ENCODE measurements at places on chromosomes 4 and X.

DNA sequence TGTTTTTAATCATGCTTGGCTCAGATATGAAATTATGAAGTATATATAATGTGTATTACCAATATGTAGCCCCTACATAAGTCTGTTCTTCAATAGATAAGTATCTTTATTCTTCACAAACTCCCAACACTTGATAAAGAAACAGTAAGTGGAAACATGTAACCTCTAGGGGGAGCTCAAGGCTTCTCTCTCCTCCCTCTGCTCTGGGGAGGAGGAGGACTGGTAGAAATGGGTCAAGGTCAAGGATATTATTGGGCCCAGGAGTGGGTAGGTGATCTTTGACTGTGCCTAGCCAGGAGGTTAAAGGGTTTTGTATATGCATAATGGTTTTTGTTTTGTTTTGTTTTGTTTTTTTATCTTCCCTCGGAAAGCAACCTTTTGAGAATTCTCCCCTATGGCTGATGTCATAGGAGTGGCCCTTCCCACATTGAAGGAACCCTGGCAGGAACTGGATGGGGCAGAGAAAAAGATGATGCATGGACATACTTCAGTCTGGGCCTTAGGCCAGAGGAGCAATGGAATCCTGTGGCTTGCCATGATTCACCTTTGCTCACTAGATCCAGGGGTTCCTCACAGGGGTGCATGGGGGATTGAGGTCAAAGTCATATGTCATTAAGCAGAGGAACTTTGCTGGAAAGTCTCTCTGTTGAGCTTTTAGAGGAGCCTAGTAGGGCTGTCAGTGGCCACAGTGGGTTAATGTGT is 460.3 kb downstream of the MID1IP1 start:
- no peak for DNase-seq

- no peak for DNase-seq
These were observed 6.9 kb upstream of the FGF16 start for GRCh38 chrX:77440330-77440729.

- no peak for DNase-seq
These were observed 1112.1 kb upstream of the PRKX start for GRCh38 chrX:4825550-4825949.

DNA sequence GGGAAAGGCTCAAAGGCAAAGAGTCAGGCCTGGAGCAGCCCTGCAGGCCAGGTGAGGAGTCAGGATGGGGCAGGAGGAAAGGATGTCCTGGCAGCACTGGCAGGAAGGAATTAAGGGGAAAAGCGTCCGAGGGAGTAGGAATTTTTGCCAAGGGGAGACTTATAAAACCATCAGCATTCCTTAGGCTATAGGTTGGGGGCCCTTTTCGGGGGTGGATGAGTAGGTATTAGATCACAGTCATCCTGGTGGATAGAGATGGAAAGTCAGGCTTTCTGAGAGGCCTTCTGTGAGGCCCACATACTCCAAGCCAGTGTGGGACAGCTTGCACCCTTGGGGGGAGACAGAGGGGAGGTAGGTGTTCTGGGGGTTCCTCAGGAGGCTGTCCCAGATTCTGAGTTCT is 12.3 kb downstream of the STARD8 start:
- DNase-seq: no peak

DNA sequence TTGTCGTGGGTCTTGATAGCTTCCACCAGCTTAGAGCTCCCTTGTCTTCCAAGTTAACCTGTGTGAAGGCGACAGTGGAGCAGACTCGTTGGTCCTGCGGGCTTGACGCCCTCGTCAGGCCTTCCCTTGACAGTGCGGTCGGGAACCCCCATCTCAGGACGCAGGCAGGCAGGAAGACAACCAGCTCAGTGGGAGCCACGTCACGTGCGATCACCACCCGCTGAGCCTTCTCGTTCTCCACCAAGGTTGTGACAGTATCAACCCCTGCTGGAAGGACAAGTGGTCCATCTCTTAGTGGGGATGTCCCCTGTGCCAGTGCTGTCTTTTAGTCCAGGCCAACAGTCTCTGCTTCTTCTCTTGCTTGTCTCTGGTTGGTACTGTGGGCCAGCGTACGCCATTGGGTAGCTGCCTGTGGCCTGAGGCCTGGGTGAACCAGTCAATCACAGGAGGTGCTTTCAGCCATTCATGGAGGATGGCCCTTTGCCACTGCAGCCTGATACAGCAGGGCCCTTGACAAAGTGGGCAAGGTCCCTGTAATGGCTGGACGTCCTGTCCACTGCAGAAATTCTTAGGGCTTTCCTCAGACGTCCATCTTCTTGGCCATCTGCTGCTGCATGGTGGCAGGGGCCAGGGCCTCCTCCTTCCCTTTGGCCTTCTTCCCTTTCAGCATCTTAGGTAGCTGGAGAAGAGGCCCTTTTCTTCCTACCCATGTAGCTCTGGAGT is 31.4 kb downstream of the RGS12 start:
- DNase-seq: peak; percentile 70

GRCh38 chr4:69025999-69026387 is 70.3 kb upstream of the UGT2B7 start:
- DNase-seq: no peak

DNA sequence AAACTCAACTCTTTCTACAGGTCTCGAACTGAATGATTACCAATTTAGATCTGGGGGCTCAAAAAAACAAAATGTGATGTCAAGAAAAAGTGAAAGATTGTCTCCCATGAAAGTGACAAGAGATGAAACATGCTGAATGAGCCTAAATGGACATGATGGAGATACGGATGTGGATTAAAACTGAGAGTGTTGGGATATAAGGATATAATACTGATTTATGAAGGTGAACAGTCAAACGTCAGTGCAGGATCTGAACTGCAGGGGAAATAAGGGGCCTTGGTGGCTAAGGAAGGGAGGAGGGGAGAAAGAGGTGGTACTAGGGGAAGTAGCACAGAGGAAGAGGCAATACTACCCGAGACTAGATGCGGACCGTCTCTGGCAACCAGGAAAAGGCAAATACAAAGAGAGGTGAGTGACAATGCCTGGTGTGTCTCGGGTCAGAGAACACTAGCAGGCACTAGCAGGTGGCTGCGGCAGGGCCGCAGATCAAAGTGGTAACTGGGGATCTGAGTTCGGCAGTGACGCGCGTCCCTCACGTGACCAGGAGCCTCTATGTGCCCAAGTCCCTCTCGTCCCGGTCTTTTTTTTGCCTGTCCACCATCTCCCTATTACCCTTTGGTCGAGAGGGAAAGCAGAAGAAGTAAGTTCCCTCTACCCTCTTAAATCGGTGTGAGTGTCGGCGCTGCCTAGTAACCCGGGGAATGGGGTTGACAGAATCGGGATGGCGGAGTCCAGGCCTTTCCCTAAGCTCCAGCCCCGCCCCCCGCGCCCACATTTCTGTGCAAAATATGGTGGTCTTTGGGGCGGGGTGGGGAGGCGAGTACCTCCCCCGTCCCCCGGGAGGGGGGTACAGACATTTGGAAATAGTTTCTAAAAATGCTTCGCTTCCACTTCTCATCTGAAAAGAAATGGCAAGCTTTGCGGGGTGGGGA is at the start of gene TCEAL1:
Gene TCEAL1, plus strand, starts transcription at position 590 of the 932 bp plus-strand sequence. CDS start 942 bp downstream, outside the sequence.
- no peak for DNase-seq

DNA sequence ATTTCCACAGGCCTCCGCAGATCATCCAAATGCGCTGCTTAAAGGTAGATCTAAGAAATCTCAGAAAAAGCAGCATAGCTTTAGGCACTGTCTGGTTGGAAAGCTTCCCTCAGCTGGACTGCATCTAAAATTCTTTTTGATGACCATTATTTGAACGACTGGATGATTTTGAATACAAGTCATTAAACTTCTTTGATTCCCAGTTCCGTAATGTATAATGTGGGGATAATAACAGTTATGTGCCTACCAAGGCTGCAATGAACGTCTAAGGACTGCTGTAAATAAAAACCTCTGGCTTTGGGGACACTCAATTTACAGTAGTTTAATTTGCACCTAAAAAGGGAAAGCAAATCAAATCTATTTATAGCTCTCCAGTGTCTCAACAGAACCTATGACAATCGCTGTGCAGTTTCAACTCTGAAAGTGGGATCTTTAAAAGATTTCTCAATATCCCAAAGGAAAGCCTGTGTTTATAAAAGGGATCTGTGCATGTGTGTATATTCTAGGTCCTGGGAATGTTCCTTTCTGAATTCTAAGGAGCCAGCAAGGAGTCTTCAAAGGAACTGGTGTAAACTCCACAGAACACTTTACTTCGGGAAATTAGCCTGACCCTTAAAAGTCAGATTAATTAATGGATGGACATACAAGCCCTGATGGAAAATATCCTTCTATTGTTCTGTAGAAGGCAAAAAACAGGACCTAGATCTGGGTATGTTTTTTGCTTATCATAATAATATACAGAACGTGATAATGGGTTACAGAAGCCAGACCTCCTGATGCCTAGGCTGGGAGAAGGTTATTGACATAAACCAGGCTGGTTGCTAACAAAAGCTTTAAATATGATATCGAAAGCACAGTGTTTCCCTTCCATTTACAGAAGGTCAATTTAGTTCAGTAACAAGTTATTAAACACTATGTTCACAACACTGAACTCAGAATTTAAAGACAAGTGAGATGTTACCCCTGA is 53.4 kb downstream of the AFAP1 start:
- DNase-seq: no peak

DNA sequence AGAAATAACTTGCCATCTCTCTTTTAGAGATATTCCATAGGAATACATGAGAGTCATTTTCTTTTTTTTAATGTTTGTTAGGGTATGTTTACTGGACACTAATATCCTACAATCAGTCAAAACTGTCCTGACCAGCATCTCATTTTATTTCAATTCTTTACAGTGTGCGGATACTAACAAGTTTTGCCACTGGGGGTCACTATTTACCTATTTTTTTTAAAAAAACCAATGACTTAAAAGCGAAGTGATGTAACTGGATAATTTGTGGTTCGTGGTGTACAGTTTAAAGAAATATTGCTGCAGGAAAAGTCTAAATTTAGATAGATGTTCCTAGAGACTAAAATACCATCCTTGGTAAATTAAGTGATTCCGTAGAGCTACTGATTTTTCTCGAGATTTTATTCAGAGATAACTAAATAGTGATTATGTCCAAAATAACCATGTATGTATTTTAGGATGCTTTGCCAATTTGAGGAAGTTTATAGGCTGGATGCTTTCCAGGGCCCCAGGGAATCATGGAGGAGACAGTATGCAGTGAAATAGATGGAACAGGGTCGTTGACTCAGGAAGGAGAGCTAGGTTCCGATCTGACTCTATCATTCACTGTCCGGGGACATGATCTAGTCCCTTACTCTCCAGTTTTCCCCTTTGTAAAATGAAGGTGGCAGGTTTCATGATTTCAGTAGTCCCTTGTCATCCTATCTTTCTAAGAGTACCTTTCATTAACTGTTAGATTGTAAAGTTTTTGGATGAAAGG is 34.0 kb upstream of the GNPDA2 start:
- no peak for DNase-seq

DNA sequence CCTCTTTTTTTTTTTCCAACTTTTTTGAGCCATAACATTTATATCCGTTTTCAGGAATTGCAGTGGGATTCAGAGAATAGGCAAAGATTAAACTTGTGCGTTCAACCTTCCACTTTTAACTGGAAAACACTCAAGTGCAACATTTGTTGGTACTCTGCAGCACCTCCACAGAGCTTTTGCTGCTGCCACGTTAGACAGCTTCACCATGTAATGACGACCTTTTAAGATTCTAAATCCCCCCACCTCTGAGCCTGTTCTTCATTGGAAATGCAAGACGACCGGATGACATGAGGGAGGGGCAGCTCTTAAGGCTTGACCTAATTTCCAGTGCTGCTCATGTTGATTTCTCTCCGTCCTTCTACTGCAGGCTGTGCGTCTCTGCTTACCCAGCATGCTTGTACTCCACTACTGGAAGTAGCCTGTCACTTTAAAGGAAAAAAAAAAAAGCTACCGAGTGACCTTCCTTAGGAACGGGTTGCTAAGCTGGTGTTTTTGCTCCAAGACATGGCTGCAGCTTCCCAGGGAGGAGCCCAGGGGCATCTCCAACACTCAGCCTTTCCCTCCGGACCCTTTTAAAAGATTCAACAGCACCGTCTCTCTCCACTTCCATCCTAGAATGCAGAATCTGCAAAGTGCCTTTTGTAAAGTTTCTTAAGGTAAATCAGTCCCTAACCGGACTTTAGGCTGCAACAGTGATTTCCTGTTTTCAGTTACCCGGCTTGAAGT is at the start of gene CC2D2A:
Gene CC2D2A, plus strand, starts transcription at position 481 of the 726 bp plus-strand sequence. CDS start 6,051 bp downstream, outside the sequence.
- DNase-seq: no peak

DNA sequence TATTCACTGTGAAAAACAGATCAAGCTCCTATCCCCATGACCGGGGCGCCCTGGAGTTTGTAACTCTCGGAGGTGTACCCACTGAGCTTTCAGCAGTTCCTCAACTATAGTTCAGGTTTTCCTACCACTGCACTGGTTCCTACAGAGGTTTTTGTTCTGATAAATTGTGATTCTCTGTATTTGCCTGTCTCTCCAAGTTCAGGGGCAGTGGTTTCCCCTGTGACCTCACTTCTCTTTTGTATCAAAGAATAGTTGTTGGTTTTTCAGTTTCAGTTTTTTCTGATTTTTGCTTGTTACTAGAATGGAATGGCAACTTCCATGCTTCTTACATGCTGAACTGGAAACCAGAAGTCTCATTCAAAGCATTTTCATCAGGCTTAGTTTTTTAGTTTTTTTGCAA is 56.8 kb upstream of the PLS3 start:
- DNase-seq: no peak

DNA sequence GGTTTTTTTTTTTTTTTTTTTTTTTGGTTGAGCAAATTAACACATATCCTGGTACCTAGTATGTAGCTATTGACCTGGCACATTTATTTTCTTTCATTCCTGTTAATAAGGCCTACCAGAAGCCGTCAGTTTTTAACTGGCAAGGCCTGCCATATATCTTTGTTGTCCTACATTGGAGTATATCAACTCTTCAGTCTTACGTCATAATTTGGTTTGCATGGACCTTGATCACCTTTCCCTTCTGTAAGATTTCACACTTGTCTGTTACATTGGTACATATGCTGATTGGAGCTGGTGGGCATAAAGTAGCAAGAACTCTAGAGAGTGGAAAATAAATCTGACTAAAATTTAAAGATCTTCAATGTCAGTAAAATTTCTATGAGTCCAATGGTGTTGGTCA is 1658.0 kb downstream of the C4orf33 start:
- DNase-seq: no peak

- DNase-seq: no peak
These were observed 51.6 kb upstream of the STOX2 start for GRCh38 chr4:183853548-183853940.

DNA sequence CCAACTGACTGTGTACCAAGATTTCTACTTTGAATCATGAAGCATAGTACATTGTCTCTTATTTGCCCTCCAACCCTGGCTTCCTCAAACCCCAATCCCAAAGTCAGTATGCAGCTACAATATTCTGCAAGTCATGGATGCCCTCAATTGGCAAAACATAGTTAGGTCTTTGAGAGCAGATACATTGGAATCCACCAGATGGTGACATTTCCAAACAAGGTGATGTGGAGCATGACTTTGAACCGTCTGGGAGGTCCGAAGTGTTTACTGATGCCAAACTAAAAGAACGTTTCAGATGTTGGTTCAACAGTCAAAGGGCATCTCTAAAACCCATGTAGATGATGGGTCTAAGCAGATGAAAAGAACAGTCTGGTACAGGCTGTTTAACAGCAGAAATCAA is 43.7 kb upstream of the FRMD7 start:
- DNase-seq: no peak
